ENCODE measurements at places on chromosomes 1 and 21.

GRCh38 chr1:7827126-7827955, 25.5 kb downstream of the UTS2 start:
- peak; percentile 33 for DNase-seq

- no peak for DNase-seq
Measured at GRCh38 chr1:54400329-54400728, 5.9 kb downstream of the SSBP3 start.

- DNase-seq = no peak
Measured at GRCh38 chr1:220962031-220962751, 82.9 kb downstream of the HLX start.

- no peak for DNase-seq
Measured at GRCh38 chr1:164256456-164256855, 302.5 kb upstream of the PBX1 start.

GRCh38 chr1:56437959-56438358, 141.4 kb downstream of the PLPP3 start:
- DNase-seq = no peak

DNA sequence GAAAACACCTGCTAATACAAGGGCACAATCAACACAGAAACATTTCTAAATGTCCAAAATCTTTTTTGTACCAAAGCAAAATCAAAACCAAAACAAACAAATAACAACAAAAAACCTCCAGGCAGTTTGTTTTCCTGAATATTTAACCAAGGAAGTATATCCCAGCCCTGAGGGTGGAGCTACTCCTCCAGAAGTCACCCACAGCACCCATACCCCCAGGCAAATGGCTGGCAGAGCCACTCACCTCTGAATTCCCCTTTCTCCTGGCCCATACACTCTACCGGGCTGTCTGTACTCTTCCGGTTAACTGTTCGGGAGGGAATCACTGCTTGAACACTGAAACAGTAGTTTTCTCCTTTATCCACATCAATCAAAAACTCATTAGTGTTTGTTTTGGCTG, 9.5 kb downstream of the F3 start:
- DNase-seq = no peak

DNA sequence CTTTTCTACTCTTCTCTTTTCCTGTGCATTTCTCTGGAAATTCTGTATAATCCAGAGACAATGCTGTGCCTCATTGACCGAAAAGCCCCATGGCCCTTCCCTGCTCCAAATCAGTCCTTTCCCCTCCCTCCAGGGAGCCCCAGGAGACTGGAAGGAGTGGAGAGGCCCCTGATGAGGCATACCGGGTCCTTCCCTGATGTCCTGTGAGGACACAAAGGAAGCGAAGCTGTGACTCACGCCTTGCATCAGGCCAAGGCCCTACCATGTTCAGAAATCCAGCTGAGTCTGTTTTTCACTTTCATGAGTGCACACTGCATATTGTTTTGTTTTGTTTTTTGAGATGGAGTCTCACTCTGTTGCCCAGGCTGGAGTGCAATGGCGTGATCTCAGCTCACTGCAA, 38.7 kb upstream of the BECN2 start:
- DNase-seq = no peak

GRCh38 chr1:3352952-3353331, 101.5 kb upstream of the ARHGEF16 start:
- DNase-seq = no peak

DNA sequence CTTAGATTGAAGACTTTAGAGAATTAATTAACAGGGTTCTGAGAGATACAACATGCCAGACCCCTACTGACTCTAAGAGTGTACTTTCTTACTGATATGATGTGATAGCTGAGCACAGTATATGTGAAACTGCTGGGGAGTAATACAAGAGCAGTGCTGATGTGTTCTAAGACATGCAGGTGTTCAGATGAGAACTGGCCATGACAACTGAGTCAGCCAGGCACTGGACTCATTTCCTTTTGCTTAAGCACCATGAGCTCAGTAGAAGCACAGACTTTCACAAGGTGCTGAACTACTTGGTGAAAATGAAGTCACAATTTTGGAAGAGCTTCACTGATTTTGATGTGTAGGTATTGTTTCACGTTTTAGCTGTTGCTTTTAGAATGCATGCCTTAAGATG, 15.9 kb upstream of the POGZ start:
- no peak for DNase-seq

DNA sequence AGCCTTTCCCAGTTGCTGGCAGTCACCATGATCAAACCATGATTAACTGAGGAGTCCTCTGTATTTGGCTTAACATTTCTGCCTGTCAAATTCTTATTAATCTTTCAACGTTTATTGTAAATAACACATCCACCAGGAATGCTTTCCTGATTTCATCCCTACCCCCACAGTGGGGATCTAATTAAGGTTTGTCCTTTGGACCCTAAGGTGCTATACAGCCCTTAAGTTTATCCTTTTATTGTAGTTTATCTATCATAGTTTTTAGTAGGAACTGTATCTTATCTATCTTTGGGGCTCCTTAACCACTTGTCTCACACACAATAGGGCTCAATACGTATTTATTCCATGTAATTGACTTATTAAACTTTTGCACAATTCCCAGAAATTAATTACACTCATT, 61.0 kb downstream of the SPATA46 start:
- no peak for DNase-seq

DNA sequence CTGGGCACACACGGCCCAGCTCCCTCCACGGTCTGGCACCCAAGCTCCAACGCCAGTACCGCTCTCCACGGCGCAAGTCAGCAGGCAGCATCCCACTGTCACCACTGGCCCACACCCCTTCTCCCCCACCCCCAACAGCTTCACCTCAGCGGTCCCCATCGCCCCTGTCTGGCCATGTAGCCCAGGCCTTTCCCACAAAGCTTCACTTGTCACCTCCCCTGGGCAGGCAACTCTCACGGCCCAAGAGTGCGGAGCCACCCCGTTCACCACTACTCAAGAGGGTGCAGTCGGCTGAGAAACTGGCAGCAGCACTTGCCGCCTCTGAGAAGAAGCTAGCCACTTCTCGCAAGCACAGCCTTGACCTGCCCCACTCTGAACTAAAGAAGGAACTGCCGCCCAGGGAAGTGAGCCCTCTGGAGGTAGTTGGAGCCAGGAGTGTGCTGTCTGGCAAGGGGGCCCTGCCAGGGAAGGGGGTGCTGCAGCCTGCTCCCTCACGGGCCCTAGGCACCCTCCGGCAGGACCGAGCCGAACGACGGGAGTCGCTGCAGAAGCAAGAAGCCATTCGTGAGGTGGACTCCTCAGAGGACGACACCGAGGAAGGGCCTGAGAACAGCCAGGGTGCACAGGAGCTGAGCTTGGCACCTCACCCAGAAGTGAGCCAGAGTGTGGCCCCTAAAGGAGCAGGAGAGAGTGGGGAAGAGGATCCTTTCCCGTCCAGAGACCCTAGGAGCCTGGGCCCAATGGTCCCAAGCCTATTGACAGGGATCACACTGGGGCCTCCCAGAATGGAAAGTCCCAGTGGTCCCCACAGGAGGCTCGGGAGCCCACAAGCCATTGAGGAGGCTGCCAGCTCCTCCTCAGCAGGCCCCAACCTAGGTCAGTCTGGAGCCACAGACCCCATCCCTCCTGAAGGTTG, 97.6 kb downstream of the PIK3R3 start:
- DNase-seq = no peak

DNA sequence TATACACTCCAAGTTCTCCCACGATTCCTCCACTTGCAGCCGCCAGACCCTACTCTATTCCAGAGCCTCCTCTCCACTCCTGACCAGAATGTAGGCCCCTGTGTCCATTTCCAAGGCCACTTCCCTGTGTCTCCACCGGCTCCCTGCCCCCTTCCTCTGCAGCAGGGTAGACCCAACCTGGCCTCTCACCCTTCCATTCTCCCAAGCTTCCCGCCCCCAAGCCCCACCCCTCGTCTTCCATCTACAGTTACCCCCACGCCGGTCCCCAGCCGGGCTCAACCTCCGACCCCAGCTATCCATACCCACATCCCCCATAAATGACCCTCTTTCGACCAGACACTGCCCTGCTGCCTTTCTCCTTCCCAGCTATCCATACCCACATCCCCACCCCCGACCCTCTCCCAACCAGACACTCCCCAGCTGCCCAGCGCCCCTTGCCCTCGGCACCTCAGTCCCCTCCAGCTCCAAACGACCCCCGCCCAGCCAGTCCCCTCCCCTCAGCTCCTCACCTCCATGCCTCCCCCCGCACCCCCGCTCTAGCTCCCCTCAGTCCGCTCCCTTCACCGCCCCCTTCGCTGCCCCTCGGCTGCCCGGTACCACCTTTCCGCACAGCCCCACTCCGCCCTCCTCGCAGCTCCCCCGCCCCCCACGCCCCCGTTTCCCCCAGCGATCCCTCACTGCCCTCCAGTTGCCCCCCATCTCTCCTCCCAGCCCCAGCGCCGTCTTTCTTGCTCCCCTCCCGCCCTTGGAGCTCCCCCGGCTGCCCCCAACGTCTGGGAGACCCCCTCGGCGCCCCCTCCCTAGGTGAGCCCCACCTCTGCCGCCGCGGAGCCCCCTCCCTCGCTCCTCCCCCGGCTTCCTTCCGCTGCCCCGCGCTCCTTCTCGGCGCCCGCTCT, 670 bp downstream of the RAB3B start:
- DNase-seq = peak; percentile 2

- DNase-seq = no peak
Measured at GRCh38 chr1:31029026-31029425, 36.5 kb downstream of the PUM1 start.

DNA sequence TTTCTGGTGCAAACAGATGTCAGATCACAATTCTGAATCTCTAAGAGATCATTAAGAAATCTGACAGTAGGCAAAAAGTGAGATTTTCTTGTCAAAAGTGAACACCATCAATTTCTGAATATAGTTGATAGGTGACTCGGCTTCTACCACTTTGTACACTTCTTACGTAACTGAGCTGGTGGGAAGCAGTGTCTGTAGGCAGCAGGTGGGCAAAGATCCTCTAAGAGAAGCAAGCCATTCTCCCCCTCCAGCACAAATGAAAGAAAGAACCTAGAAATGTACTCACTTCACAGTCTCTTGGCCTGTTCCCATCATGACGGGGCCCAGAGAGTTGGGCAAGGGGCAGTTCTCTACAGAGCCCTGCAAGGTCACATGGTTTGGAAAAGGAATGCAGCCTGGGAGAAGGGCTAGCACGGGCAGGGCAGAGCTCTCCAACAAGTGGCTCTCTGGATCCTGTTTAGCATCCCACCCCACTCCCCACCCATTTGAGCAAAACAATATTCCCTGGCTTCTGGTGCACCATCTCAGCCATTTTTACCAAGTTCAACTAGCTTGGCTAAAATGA, 412.6 kb downstream of the LTN1 start:
- no peak for DNase-seq

DNA sequence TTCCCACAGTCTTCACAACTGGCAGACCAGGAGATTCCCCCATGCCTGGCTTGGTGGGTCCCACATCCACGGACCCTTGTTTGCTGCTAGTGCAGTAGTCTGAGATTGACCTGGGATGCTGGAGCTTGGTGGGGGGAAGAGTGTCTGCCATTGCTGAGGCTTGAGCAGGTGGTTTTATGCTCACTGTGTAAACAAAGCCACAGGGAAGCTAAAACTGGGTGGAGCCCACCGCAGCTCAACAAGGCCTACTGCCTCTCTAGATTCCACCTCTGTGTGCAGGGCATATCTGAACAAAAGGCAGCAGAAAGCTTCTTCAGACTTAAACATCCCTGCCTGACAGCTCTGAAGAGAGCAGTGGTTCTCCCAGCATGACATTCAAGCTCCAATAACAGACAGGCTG, 177.3 kb upstream of the ETV3 start:
- DNase-seq = no peak

DNA sequence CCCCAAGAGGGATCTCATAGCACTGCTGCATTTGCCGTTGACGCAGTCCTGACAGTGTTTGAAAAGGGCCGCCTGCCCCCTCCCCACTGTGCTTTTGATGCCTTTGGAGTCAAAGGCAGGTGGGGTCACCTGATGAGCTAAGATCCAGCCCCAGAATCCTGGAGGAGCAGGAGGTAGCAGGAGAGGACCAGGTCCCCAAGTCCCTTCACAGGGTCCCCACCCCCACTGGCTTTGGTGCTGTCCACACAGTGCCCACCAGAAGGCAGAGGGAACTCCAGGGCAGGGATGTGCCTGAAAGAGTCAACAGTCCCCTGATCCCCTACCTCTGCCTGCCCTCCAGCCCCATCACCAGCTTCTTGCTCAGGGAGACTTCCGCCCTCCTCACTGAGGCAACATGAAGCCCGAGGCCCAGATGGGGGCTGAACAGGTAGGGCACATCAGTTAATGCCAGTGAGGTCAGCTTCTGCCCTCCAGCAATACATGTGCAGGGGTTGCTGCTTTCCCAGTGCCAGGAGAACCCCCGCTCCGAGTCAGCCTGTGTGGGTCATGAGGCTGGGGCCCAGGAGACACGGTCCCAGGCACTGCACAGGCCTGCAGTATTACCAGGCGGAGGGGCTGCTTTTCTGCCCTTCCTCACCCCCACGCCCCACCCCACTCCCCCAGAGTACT, 8.8 kb upstream of the KCNC4 start:
- DNase-seq = no peak

GRCh38 chr1:58505286-58505685, 41.2 kb downstream of the OMA1 start:
- DNase-seq = no peak

- no peak for DNase-seq
Measured at GRCh38 chr1:202179828-202180750, 13.5 kb upstream of the LGR6 start.

DNA sequence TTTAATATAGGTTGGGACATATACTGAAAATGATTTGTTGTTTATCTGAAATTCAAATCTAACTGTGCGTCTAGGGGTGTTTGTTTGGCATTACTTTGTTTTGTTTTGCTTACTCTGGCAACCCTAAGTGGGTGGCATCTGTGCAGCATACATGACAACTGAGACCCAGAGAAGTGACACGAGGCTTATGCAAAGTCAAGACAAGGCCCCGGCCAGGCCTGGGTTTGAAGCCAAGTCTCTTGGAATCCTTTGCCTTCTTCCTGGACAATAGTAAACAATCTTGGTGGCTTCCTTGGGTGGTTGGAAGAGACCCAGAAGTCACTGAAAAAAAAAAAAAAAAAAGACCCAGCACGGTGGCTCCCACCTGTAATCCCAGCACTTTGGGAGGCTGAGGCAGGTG, 197.6 kb upstream of the TMEM51 start:
- DNase-seq = no peak

- DNase-seq = no peak
Measured at GRCh38 chr1:201346337-201346939, 31.0 kb downstream of the TNNT2 start.

DNA sequence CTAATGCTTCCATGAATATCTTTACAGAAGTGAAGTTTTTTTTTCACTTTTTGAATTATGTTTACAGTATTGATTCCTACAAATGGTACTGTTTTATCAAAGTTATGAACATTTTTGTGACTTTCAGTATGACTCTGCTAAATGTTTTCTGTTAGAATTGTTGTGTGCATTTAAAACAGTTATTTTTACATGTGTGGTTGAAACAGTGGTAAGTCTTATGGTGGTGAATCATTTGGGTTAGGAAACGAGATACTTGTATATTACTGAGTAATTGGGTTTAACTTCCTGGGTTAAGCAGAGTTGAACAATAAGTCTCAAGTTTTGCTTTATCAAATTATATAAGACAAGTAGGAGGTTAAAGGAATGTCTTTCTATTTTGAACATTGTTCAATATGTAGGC, 66.8 kb downstream of the VPS13D start:
- DNase-seq = no peak

GRCh38 chr1:9308236-9308785, 15.6 kb downstream of the SPSB1 start:
- DNase-seq = no peak

Measured in CD4-positive, alpha-beta T cell treated with Interleukin-17A for 4 hours (primary cell).